ENCODE measurements at places on chromosomes 1 and 21.

- no peak for DNase-seq
Observed at GRCh38 chr1:93704052-93704451, 22.4 kb upstream of the BCAR3 start.

GRCh38 chr1:29504196-29504595 is 267.9 kb downstream of the PTPRU start:
- no peak for DNase-seq

- no peak for DNase-seq
Observed at GRCh38 chr1:168235548-168235885, 9.7 kb downstream of the SFT2D2 start.

DNA sequence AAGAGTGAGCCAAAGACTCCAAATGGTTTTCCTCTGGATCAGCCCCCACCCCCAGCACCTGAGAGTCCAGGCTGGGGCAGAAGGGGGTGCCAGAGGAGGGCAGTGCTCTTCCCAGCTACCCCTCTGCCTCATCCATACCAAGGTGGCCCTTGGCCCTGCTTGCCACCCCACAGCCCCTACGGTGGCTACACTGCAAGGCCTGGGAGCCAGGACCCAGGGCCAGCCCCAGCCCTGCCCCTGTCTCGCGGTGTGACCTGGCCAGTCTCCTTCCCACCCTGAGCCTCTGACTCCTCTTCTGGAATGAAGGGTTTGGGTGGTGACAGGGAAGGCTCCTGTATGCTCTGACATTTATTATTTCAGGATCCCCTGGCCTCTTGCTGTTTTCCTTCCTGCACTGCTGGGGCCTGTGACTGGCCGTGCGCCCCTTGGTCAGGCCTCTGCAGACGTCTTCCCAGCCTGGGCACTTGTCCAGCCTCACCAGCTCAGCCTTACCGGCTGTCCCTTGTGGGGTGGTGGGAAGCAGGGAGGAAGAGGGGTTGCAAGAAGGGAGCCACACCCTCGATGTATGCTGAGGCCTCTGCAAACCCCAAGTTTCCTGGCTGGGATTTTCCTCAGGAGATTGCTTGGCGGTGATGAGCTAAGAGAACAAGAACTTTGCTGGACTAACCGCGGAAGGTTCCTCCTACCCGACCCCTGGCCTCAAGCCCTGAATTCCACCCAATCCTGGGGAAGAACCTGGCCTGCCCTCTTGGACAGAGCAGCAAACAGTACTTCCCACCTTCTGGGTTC is 13.5 kb downstream of the ASAP3 start:
- DNase-seq, result no peak

GRCh38 chr1:218496561-218496960 is 151.4 kb downstream of the TGFB2 start:
- no peak for DNase-seq

DNA sequence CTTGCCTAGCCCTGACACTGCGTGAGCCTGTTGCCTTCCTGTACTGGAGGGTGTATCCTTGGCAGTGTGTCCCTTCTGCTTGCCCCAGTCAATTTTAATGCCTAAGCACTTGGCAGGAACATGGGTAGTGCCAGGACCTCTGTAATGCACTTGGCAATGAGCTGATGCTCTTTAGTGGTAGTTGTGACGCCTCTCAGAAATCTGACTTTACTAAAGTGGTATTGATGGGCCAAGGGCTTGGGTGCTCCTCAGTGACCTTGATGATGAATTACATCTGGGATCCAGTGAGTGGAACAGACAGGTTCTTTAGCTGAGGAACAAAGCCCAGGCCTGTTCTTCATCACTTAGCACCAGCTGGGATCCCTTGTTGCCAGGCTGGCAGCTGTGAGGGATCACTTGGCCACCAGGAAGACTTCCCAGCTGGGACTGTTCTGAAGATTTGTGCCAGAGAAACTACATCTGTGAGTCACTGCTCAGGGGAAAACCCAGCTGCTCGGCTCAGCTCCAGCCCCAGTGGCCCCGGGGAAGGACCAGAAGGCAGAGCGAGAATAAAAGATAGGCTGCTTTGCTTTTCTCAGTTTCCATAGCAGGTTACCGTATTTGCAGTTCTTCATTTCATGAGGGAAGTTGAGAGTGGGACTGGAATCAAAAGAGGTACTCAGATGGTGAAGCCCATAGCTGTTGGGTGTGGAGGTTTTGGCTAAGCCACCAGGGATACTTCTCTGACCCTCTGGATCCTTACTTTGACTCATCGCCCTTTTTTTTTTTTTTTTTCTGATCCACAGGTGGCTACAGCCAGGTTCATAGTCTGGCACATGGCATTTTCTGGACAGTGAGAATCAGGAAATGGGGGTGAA is 28.5 kb upstream of the KCNA2 start:
- DNase-seq, result peak; percentile 37

DNA sequence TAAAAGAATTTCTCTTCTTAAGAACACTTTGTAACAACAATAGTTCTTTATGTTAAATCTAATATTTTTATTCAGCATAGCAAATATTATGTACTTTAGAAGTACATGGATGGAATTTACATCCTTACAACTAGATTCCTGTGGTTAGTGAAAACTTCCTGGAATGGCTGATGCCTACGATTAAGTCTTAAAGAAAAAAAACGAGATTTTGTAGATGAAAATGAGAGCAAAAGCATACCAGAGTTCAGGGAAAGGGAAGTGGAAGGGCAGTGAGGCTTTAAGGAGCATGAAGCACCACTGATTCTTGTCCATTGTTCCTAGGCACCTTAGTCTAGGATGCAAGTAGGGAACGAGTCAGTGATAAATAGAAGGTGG is 26.7 kb downstream of the CFH start:
- no peak for DNase-seq

- DNase-seq, result no peak
Observed at GRCh38 chr21:45262616-45263015, 25.1 kb downstream of the POFUT2 start.

DNA sequence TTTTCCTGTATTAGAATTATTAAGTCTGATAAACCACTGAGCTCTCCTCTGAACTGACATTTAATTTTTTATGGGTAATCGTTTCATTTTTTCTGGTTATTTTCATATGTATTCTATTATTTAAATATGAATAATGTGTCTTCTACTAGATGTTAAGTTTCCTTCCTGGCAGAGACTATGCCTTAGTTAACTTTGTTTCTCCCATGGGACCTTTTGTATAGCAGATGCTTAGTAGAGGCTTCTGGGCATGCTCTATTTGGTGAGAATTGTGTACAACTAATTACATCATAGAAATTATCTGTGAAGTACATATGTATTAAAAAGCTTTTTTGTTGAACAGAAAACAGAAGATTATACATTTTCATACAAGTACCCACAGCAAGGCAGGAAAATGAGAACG is 23.4 kb downstream of the CTBS start:
- DNase-seq, result no peak

DNA sequence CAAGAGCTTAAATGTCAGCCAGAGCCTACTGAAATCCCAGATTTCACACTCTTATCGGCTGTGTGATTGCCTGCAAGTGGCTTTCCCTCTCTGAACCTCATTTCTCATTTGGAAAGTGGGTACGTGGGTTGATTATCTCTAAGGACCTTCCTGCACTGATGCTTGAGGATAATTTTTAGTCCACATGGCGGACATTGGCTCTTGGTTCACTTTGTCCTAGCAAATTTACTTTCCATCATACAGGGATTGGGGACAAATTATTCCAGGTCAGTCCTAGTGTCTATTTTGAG is 111.6 kb downstream of the ACTL8 start:
- no peak for DNase-seq

DNA sequence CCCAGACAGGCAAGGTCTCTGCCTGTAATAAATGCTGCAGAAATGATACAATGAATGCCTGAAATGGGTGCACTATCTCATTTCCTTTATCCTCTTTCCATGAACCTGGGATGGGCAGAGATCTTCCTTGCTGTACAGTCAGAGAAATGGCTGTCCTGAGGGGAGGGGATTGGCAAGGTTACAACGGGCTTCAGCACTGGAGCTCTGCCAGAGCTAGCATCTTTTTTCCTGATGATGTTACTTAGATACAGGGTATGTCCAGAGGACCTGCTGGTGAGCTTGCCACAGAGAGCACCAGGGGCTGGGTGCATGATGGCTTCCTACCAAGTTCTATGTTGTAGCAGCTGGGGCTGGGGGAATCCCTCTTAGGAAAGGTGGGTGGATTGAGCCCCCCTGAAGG is 115.1 kb downstream of the PLXNA2 start:
- DNase-seq, result no peak

GRCh38 chr1:161021165-161021969 is 415 bp upstream of the F11R start:
- peak; percentile 76 for DNase-seq

GRCh38 chr1:17834561-17835100 is 79.5 kb downstream of the ACTL8 start:
- no peak for DNase-seq

DNA sequence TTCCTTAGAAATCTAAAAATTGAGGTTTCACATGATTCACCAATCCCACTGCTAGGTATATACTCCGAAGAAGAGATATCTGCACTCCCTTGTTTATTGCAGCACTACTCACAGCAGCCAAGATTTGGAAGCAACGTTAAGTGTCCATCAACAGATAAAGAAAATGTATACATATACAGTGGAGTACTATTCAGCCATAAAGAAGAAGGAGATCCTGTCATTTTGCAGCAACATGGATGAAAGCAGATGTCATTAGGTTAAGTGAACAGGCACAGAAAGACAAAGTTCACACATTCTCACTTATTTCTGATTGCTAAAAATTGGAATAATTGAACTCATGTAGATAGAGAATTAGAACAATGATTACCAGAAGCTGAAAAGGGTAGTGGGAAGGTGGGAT is 56.4 kb downstream of the RABGAP1L start:
- no peak for DNase-seq

DNA sequence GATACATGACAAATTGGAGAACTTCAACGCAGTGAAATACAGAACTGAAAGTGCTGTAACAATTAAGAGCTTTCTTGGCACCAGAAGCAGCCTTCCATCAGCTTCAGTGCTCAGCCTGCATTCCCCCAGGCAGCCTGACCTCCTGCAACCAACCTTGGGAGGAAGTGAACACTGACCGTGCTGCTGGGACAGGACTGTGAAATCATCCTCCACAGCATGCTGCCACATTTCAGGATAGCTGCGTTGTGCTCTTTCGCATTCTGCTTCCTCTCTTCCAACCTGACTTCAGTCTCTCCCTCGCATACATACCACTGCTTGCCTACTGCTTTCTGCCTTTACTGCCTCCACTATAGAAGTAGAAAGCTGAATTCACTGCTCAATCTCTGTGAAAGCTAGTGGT is 388.6 kb downstream of the RWDD3 start:
- no peak for DNase-seq

DNA sequence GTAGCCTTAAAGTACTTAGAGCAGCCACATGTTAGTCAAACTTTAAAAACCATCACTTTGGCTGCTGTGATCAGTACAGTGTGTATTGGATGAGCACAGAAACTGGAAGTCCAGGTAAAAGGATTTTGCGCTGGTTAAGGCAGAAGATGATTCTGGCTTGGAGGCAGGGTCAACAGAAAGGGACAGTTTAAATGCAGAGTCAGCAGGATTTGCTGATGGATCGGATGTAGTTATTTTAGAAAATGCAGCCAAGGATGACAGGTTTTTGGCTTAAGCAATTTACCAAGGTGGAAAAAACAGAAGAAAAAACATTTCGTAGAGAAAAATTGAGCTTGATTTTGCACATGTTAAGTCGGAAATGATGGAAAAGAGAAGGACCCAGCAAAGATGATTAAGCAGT is 45.9 kb upstream of the MORC3 start:
- DNase-seq, result no peak
